Astrocyte (in vitro differentiated cells and primary cell): ENCODE measurements at places on chromosomes 11 and 22. TPM values are rescaled to one million over a fixed set of nuclear protein-coding genes. Genes with fewer than 3 reads are reported as not detected.

- H3K36me3 ChIP-seq = no peaks in the 10 kb centered on the region
- DNase-seq = peak; percentile 93
- H3K27me3 ChIP-seq = no peaks in the 10 kb centered on the region
- peak overlapping the region; percentile 81 for H3K27ac ChIP-seq
Observed at GRCh38 chr11:31645747-31646146, 136.2 kb downstream of the ELP4 start.

- no peak overlapping the region for H3K27ac ChIP-seq
- no peak for DNase-seq
- no peaks in the 10 kb centered on the region for H3K4me1 ChIP-seq
- no peaks in the 10 kb centered on the region for H3K36me3 ChIP-seq
Observed at GRCh38 chr11:88886796-88887195, 179.0 kb downstream of the GRM5 start.

DNA sequence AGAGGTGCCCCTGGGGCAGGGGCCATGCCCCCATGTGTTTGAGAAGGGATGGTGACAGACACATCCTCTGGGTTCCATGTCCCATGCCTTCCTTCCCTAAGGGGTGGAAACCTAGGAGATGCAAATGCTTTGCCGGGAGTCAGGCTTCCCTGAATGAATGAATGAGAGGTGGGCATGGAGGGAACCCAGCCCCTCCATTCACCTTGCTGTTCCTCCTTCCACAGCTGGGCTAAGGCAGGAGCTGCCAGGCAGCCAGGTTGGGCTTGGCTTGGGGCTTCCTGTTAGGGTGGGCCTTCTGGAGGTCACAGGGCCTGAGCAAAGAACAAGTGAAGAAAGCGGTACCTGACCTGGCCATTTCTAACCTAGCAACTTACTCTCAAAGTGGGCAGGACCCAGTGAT lies 926 bp downstream of the POU2F3 start:
- no peak overlapping the region for H3K4me3 ChIP-seq
- no peak for DNase-seq
- H3K27ac ChIP-seq = no peak overlapping the region
- H3K27me3 ChIP-seq = peaks cover 48% of the 10 kb centered on the region

DNA sequence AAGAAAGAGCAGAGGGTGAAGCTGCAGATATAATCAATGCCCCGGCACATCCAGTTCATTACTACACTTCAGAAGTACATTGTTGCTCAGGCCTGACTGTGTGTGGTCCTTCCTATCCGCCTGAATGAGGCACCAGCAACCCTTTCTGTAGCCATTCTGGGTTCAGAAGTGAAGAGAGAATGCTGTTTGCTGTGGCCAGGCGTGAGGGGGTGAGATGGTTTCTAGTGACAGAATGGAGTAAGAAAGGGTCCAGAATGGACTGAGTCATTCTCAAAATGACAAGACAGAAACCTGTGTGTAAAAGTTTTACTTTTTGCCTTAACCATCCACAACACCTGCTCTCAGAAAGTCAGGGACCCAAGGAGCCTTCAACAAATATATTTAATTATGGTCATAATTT lies 334.8 kb downstream of the GUCY1A2 start:
- no peak overlapping the region for H3K27ac ChIP-seq
- H3K27me3 ChIP-seq = no peaks in the 10 kb centered on the region
- H3K4me3 ChIP-seq = no peak overlapping the region

DNA sequence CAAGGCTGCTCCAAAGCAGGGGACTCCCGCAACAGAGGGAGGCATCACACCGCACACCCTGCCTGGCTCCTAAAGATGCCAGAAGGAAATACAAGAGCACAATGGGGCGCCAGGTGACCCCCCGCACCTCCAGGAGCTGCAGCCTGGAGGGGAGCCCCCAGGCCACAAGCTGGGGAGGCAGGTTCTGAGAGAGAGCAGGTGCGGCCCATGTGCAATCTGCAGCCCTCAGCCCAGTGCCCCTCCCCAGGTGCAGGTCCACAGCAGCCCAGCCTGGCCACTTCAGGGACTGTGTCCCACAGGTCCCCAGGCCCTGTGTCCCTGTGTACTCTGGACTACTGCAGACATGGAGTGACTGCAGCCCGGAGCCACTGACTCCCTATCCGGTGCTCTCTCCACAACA lies 13.1 kb downstream of the WNT7B start:
- no peak overlapping the region for H3K4me3 ChIP-seq
- DNase-seq = no peak
- no peaks in the 10 kb centered on the region for H3K36me3 ChIP-seq
- H3K27ac ChIP-seq = no peak overlapping the region

DNA sequence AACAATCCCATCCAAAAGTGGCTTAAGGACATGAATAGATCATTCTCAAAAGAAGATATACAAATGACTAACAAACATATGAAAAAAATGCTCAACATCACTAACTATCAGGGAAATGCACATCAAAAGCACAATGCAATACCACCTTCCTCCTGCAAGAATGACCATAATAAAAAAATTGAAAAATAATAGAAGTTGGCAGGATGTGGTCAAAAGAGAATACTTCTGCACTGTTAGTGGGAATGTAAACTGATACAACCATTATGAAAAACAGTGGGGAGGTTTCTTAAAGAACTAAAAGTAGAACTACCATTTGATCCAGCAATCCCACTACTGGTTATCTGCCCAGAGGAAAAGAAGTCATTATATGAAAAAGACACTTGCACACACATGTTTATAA lies 77.7 kb upstream of the SC5D start:
- DNase-seq = no peak
- no peaks in the 10 kb centered on the region for H3K36me3 ChIP-seq

DNA sequence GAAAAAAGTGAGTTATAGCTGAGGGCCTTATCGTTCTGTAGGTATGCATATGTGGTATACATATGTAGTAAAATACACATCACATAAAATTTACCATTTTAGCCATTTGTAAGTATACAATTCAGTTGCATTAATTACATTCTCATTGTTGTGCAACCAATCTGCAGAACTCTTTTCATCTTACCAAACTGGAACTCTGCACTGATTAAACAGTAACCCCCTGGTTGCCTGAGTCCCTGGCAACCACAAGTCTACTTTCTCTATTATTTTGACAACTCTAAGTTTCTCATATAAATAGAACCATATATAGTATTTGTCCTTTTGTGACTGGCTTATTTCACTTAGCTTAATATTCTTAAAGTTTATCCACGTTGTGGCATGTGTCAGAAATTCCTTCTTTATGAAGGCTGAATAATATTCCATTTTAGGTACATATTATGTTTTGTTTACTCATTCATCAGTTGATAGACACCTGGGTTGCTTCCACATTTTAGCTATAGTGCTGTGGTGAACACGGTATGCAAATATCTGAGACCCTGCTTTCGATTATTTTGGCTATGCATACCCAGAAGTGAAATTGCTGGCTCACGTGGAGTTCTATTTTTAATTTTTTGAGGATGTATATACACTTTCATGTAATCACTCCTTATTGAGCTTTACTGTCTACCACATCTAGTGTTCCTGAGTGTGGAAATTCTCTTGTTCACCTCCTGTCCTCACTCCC lies 1.6 kb upstream of the DDX10 start:
- no peak overlapping the region for H3K27ac ChIP-seq
- H3K27me3 ChIP-seq = no peaks in the 10 kb centered on the region
- H3K36me3 ChIP-seq = no peaks in the 10 kb centered on the region
- H3K4me1 ChIP-seq = peaks cover 6% of the 10 kb centered on the region

- no peak overlapping the region for H3K4me3 ChIP-seq
- H3K27ac ChIP-seq = no peak overlapping the region
- no peaks in the 10 kb centered on the region for H3K36me3 ChIP-seq
- peaks cover 25% of the 10 kb centered on the region for H3K4me1 ChIP-seq
- no peaks in the 10 kb centered on the region for H3K27me3 ChIP-seq
Observed at GRCh38 chr11:34197256-34197655, 91.8 kb downstream of the NAT10 start.

- peaks cover 5% of the 10 kb centered on the region for H3K4me1 ChIP-seq
- no peaks in the 10 kb centered on the region for H3K36me3 ChIP-seq
- H3K27ac ChIP-seq = no peak overlapping the region
- H3K27me3 ChIP-seq = no peaks in the 10 kb centered on the region
- DNase-seq = no peak
Observed at GRCh38 chr11:10502770-10503169, 38.2 kb downstream of the RNF141 start.

DNA sequence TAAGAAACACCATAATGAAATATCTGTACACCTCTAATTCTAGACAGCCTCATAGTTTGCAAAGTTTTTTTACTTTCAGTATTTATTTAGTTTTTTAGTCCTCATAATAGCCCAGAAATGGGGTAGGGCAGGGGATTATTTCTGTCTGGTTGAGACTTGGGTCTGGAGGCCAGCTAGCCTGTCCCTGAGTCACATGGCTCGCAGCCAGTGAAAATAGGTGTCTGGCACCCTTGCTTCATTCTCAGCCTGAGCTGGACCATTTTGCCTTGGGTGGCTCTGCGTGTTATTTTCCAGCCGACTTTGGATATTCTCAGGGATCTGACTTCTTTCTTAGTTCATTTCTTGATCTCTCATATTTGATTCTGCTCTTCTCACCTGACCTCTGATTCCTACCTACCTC lies 123.9 kb upstream of the NARS2 start:
- no peak overlapping the region for H3K4me3 ChIP-seq
- H3K27ac ChIP-seq = peak overlapping the region; percentile 23
- peaks cover 15% of the 10 kb centered on the region for H3K4me1 ChIP-seq
- H3K36me3 ChIP-seq = no peaks in the 10 kb centered on the region
- peak; percentile 89 for DNase-seq
- no peaks in the 10 kb centered on the region for H3K27me3 ChIP-seq

- no peak overlapping the region for H3K4me3 ChIP-seq
- H3K4me1 ChIP-seq = no peaks in the 10 kb centered on the region
- H3K27me3 ChIP-seq = peaks cover 17% of the 10 kb centered on the region
Observed at GRCh38 chr11:17415523-17416104, 27.2 kb upstream of the KCNJ11 start.

GRCh38 chr11:33376331-33377310 lies 119.4 kb downstream of the HIPK3 start:
- H3K27me3 ChIP-seq = no peaks in the 10 kb centered on the region
- no peaks in the 10 kb centered on the region for H3K36me3 ChIP-seq
- H3K27ac ChIP-seq = peak overlapping the region; percentile 13
- peak overlapping the region; percentile 86 for H3K4me3 ChIP-seq

NOX4 gene
- 36.5 and 49.2 TPM in 2 replicates for total RNA-seq

RGL4 gene
- total RNA-seq = not detected in 2 replicates

RAG2 gene
- total RNA-seq = not detected in 2 replicates

RFPL1 gene
- total RNA-seq = not detected in 2 replicates

OR52E2 gene
- total RNA-seq = not detected in 2 replicates

APOA5 gene
- total RNA-seq = not detected in 2 replicates

THRSP gene
- total RNA-seq = not detected in 2 replicates

APOBEC3B gene
- 3.0 and 4.0 TPM in 2 replicates for total RNA-seq

UPK3A gene
- total RNA-seq = not detected in 2 replicates

MS4A10 gene
- total RNA-seq = not detected in 2 replicates
